ENCODE measurements at places on chromosomes 2 and 18.

DNA sequence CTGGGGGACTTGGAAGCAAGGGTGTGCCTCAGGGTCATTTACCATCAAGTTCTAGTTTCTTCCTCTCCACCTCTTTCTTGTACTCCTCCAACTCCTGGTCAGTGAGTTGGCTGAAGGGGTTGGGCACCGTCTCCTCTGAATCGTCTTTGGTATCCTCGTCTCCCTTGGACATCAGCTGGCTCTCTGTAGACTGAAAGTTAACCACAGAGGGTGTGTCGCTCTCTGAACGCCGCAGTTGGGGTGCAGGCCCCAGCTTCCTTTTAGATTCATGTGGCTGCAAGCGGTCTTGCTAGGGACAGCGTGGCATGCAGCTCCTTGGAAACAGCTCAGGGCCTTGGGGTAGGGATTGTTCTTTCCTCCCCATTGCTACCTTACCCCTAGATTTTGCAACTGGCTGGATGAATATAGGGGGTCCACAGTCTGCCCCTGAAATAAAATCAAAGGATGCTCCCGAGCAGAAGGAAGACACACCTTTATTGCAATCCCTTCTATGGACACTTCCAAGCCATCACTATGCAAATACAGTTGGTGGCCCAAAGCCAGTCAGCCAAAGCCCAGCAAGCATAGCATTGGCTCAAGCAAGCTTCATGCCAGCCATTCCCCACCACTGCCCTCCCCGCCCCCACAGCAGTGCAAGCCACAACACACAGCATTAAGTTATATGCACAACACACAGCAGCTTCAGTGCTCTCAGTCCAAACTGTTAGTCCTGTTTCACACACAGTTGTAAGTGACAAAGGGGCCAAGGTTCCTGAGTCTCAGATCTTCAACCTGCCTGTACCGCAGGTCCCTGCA lies 93.2 kb downstream of the ADD2 start:
- no peak overlapping the region for H3K27ac ChIP-seq
- no peaks in the 10 kb centered on the region for H3K27me3 ChIP-seq
- H3K4me1 ChIP-seq, result no peaks in the 10 kb centered on the region
- DNase-seq, result no peak

DNA sequence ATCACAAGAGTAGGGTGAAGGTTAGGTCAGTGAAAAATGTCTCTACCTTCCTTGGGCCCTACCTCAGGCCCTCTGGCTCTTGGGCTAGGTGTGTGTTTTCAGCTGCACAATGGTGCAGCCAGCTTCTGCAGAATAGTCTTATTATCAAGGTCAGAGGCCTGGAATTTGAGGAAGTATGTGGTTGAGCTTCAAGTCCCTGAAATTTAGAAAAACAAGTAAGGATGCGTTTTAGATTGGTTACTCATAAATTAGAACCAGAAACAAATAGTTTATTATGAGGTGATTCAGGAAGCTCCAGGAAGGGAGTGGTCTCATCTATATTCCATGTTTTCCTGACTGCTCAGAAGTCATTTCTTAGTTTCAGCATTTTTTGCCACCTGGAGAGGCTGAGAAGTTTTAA lies 204.2 kb upstream of the CELF4 start:
- no peak for DNase-seq
- H3K36me3 ChIP-seq, result no peaks in the 10 kb centered on the region
- H3K27ac ChIP-seq, result no peak overlapping the region
- H3K4me3 ChIP-seq, result no peak overlapping the region

DNA sequence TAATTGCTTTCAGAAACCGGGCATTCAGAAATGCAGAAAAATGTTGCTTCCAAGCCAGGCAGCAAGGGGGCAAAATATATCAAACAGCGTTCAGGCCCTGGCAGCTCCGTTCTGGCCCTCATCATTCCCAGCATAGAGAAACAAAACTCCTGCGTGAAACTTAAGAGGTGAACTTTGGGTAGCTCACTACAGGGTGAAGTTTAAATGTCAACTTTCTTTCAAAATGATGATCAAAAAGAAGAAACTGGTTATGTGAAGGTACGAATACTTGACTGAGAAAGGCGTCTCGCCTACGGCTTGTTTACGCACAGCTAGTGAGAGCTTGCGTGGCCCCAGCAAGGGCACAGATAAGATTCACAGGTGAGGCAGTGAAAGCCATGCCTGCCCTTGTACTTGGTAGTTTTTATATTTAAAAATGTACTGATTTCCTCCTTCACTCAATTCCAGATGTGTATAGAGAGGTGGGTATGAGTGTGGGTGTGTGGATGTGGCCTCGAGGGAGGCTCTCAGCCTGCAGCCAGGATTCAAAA lies 127.5 kb downstream of the NFATC1 start:
- DNase-seq, result no peak
- H3K4me3 ChIP-seq, result no peak overlapping the region
- no peaks in the 10 kb centered on the region for H3K27me3 ChIP-seq
- H3K36me3 ChIP-seq, result no peaks in the 10 kb centered on the region
- H3K27ac ChIP-seq, result no peak overlapping the region
- H3K4me1 ChIP-seq, result no peaks in the 10 kb centered on the region

- H3K27me3 ChIP-seq, result no peaks in the 10 kb centered on the region
- no peak for DNase-seq
- H3K4me3 ChIP-seq, result no peak overlapping the region
- no peaks in the 10 kb centered on the region for H3K36me3 ChIP-seq
Observed at GRCh38 chr2:46666044-46666679, 186.8 kb downstream of the TMEM247 start.

GRCh38 chr2:224408676-224409075 lies 6.8 kb upstream of the FAM124B start:
- H3K36me3 ChIP-seq, result no peaks in the 10 kb centered on the region
- H3K27ac ChIP-seq, result no peak overlapping the region
- no peak overlapping the region for H3K4me3 ChIP-seq
- H3K27me3 ChIP-seq, result no peaks in the 10 kb centered on the region
- peaks cover 20% of the 10 kb centered on the region for H3K4me1 ChIP-seq

DNA sequence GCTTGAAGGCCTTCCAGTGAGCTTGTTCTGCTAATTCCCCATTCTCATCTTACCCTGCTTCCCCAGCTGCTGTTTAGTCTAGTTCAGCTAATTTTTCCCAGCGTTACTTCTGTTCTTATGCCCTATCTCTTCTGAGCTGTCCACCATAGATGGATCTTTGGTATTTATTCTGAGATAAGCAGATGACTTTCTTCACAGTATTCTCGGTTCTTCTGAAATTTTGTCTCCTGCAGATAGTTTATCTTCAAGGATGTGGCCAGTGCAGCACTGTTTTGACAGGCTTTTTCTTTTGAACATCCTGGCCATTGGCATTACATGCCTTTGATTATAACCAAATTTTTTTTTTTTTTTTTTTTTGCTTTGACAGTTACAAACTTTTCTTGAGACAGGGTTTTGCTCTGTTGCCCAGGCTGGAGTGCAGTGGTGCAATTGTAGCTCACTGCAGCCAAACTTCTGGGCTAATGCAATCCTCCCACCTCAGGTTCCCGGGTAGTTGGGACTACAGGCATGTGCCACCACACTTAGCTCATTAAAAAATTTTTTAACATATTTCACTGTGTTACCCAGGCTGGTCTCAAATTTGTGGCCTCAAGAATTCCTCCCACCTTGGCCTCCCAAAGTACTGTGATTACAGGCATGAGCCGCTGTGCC lies 134.2 kb downstream of the WDSUB1 start:
- no peaks in the 10 kb centered on the region for H3K4me1 ChIP-seq
- H3K27ac ChIP-seq, result no peak overlapping the region
- DNase-seq, result no peak
- H3K27me3 ChIP-seq, result no peaks in the 10 kb centered on the region
- H3K4me3 ChIP-seq, result no peak overlapping the region

DNA sequence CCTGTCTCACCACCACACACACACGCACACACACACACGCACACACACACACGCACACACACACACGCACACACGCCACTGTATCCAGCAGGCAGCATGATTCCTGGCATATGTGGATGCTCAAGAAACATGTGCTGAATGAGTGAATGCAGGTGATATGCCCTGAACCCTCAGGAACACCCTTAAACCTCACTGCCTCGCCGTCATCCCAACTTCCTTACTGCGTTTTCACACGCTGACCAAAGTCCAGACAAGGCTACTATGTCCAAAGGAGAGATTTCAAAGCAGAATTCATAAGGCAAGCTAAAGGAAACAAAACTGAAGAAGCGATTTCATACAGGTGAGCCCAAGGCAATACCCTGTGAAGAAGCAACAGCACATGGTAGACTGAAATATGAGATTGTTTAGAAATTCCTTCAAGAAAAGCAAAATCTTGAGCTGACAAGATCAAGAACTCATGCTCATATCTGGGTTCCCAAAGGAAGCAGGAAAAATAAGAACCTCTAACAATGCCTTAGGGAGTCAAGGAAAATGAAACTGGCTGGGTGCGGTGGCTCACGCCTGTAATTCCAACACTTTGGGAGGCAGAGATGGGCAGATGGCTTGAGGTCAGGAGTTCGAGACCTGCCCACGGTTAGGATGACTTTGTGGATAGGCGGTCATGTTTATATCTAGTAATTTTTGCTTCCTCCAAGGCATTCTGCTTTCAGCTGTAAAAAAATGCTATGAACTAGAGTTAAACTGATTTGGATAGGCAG lies 69.1 kb downstream of the TNFRSF11A start:
- DNase-seq, result no peak
- H3K4me3 ChIP-seq, result no peak overlapping the region
- H3K4me1 ChIP-seq, result no peaks in the 10 kb centered on the region
- H3K27ac ChIP-seq, result no peak overlapping the region
- no peaks in the 10 kb centered on the region for H3K36me3 ChIP-seq

GRCh38 chr2:195646424-195646823 lies 10.6 kb upstream of the SLC39A10 start:
- DNase-seq, result no peak
- no peak overlapping the region for H3K27ac ChIP-seq
- H3K36me3 ChIP-seq, result no peaks in the 10 kb centered on the region

DNA sequence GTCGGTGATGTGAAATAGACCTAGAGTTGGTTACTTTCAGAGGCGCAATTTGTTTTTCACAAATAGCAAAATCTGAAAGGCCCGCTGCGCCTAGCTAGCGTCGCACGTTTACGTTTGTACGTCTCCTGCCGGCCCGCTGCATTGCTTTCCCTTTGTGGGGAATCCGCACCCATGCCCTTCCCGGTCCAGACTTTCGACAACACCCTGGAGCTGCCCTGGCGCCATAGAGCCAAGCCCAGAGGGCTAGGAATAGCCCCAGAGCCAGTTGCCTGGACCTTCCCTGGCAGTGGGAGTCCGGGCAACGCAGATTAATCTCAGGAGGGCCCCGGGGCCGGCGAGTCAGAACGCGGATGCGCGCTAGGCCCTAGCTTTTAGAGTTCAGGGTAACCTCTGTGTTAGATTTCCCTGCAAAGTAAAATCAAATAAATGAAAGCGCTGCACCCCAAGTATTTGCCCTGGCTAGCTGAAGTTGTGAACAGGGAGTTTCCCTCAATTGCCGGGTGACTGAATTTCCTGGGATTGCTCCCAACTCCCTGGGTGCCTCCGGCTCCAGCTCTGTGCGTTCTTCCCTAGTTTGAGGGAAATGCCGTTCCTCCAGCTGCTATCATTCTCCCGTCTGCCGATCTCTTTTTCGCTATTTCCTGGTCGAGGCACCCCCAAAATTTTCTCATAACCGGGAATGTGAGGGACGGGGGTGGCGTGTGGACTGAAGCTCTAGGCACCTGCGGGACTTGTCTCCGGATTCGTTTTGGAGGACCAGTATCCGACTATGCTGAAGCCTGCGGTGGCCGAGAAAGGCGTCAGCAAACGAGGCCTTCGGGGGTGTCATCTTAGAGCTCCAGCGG lies 1.2 kb upstream of the EN1 start:
- peaks cover 11% of the 10 kb centered on the region for H3K4me1 ChIP-seq
- peak overlapping the region; percentile 86 for H3K4me3 ChIP-seq
- peak overlapping the region; percentile 88 for H3K27ac ChIP-seq
- no peaks in the 10 kb centered on the region for H3K36me3 ChIP-seq
- no peak for DNase-seq

All from GM23248 (cell line).